ENCODE measurements at places on chromosomes 12 and 14.

- DNase-seq, result no peak
Observed at GRCh38 chr14:34935488-34935887, 47.3 kb upstream of the SRP54 start.

DNA sequence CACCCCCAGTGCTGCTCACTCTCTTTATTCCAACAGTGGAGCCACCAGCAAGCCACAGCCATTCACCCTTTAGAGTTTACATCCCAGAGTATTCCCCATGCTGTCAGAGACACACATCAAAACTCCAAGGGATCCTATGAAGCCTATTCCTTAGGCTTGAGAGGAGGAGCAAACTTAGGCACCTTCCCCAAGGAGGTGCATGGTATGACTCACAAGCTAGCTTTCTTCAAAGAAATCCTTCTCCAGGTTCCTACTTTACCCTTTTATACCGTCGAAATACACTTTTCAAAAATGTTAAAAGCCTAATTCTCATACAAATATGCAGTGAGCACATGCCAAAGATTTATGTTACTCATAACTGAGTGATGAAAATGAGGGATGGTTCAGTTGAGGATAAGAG is 175.4 kb downstream of the ETNK1 start:
- no peak for DNase-seq

- no peak for DNase-seq
Observed at GRCh38 chr12:131391399-131391798, 319.5 kb upstream of the SFSWAP start.

DNA sequence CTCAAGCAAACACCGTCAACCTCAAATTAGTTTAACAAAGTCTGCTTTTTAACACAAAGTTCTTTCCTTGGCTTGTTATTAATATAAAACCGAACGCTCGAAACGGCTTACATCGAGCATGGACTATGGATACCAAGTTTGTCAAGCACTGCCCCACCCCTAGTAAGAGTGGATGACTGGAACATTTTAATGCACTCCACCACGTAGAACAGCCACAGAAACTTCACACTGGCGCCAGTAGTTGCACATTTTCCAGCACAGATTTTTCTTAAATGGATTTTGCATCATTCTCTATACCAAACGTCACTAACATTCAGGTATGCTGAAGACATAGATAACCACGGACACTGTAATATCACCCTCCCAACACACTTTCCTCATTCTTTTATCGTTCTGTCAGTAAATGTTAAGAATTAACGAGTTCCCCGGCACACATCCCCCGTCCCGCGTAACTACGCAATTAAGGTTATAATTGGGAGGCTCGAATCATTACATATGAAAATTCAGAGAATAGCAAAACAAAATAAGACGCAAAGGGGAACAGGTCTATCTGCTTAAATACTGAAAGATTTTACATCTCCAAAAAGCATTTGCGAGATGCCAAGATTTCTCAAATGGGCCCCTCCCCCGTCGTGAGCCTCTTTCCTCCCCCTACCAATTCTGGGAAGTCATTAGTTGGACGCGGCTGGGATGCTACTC is 990 bp downstream of the FERMT2 start:
- no peak for DNase-seq

GRCh38 chr12:39804898-39805297 is 185.3 kb upstream of the ABCD2 start:
- no peak for DNase-seq
